ENCODE measurements at places on chromosomes 13 and 19.

DNA sequence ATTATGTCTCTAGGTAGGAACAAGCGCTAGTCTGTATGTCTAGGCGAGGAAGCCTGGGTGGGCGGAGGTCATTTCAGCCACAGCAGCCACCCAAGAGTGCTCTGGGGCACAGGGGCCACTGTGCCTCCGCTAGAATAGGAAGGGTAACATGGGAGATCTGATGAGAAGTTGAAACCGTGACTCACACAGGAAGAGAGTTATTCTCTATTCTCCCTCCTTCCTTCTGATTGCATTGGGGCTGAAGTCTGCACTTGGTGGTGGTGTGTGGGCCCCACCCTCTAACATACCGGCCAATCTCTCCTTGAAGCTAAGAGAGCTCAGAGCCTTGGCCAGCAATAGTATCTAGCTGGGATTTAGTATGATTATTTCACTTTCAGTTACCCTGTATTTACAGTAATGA, 20.3 kb upstream of the GGACT start:
- peak; percentile 71 for DNase-seq

DNA sequence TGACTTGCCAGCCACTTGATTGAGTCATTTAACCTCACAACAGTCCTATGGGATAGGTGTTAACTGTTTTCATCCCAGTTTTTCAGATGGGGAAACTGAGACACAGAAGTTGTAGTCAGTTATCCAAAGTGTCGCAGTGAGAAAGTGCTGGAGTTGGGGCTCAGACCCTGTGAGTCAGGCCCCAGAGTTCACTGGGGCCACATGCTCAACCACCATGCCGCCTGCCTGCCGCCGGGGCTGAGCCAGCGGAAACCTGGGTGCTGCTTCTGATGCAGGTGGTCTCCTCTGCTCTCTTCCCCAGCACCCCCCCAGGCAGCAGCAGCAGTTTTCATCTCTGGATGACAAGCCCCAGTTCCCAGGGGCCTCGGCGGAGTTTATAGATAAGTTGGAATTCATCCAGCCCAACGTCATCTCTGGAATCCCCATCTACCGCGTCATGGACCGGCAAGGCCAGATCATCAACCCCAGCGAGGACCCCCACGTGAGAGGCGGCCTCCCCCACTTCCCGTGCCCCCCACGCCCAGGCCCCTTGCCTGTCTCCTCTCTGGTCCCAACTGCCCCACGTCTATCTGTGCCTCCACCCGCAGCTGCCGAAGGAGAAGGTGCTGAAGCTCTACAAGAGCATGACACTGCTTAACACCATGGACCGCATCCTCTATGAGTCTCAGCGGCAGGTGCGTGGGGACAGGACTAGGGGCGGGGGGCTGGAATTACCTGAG, 12.9 kb downstream of the BCKDHA start:
- DNase-seq, result no peak

DNA sequence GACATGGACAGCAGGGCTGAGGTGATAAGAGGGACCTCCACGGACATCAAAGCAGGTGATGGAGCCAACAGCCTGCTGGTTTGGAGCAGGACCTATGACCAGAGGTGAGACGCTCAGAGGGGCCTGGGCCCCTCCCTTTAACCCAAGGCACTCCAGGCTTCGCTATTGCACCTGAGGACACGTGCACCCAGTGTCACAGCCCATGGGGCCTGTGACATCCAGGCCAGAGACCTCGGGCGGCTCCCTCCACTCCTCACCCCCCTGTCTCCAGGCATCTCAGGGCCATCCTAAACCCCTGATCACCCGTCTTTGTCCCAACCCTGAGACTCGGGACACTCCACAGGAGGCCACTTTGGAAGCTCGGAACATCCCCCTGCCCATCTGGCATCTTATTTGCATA, 12.9 kb downstream of the ADGRE5 start:
- no peak for DNase-seq

- DNase-seq, result no peak
These were observed 5.6 kb downstream of the RASL11A start for GRCh38 chr13:27276188-27276587.

GRCh38 chr19:47511128-47511517, 3.7 kb downstream of the NAPA start:
- no peak for DNase-seq

GRCh38 chr19:52099497-52100138, 4.1 kb upstream of the ZNF841 start:
- DNase-seq, result no peak

- no peak for DNase-seq
These were observed 702 bp upstream of the EPSTI1 start for GRCh38 chr13:42992764-42993122.

DNA sequence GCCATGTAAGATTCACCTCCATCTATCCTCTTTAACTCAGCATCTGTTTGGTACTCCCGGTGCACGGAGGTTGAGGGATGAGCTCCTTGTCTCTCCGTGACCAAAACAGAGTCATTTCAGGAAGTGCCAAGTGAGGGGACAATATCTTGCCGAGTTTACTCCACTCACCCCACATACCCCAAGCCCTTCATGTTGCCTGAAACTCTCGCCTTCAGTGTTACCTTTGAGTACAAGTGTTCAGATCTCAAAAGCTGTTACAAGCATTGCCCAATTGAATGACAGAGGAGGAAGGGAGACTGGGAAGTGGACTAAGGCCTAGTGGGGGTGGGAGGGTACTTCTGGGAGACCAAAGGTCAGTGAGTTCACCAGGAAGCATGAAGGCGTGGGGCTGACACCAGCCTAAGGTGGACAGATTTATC, 6.0 kb upstream of the SIGLEC12 start:
- DNase-seq, result peak; percentile 81

DNA sequence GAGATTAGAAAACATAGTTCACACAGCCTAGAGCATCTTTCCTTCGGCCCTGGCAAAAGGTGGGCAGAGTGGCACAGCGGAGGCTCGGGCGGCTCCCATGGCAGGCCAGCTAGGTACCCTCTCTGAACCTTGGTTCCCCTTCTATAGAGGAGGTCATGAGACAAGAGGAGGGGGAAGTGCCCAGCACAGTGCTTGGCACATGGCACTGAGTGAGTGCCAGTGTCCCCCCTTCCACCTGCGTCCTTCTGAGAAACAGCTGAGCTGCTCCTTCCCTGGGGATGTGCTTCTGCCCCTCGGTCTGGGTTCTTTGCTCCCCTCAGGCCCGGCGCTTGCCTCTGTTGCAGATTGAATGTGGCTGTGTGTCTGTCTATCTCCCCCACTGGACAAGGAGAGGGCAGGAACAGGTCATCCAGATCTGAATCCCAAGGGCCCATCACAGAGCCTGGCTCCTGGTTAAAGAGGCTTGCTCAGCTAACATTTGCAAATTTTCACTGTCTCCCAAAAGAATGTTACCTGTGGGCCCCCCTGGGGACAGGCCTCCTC, 165.6 kb downstream of the USP12 start:
- DNase-seq, result no peak

DNA sequence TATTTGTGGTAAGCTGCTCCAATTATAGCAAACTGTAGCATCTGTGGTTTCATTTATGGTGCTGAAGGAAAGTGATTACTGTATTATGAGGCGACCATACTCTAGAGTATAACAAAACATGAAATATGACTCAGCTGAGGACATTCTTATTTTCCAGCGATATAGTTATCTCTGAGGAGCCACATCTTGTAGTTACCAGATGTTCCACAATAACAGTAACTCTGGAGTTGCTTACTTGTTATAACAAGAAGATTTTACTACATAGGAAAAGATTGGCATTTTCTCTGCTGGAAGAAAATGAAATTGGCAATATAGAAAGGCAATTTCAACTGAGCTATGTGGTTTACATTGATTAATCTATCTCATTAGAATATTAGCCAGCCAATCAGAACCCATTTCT, 1634.2 kb downstream of the PCDH9 start:
- no peak for DNase-seq

- no peak for DNase-seq
These were observed 514 bp downstream of the PRKACA start for GRCh38 chr19:14116918-14117578.

GRCh38 chr13:59978862-59979261, 184.9 kb downstream of the DIAPH3 start:
- DNase-seq, result no peak

All from CMK (cell line).